ENCODE measurements at places on chromosomes 16 and 17.
A peak's percentile ranks its signal among the peaks of the same experiment; 100 is the strongest.

DNA sequence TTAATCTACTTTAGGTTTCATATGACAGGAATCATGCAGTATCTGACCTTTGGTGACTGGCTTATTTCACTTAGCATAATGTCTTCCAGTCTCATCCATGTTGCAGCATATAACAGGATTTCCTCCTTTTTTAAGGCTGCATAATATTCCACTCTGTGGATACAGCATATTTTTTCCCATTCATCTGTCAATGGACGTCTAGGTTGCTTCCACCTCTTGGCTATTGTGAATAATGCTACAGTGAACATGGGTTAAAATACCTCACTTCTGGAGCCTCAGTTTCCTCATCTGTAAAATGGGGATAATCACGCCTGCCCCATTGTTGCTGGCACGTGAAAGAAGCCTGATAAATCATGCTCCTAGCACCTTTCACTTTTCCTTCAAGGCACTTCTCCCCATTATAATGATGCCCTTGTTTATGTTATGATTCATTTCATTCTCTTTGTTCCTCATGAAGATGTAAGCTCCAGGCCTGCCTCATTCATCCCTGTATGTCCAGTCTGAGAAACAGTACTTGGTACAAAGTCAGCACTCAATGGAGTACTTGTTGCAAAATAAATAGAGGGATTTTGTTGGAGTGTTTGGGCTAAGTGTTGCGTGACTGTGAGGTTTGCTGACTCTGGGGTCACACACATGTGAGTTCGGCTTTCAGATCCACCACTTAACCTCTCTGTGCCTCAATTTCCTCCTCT, 59.6 kb downstream of the ABAT start:
- no peak for DNase-seq

DNA sequence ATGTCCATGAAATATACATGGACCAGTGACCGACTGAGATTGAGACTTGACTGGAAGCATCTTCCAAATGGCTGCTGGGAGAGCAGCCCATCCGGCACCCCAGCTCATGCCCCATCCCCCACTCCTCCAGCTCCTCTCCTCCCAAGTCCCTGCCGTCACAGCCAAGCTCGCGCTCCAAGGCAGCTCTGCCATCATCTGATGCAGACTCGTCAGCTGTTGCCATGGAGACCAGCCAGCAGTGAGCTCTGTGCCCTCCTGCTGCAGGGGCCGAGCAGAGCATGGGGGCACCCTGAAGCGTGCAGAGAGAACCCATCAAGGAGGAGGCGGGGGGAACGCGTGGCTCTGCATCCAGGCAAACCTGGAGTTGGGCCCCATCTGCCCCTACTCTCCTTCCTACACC, 74.5 kb upstream of the TNRC6C start:
- DNase-seq, result peak; percentile 70

DNA sequence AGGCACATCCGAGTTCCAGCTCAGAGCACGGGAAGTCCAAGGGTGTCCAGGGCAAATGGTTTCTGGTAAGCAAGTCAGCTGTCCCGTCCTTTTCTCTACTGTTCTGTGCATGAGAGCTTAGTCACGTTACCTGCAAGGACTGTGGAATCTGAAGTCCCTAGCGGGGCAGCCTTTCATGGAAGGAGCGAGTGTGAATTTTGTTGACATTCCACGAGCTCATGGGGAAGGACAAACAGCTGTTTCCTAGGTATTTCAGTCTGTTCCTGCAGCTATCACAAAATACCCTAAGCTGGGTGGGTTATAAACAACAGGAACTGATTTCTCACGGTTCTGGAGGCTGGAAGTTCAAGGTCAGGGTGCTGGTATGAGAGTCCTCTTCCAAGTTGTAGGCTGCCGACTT, 109.2 kb downstream of the SDR42E1 start:
- DNase-seq, result no peak

GRCh38 chr17:66858226-66859083, 23.5 kb downstream of the CACNG5 start:
- no peak for DNase-seq

DNA sequence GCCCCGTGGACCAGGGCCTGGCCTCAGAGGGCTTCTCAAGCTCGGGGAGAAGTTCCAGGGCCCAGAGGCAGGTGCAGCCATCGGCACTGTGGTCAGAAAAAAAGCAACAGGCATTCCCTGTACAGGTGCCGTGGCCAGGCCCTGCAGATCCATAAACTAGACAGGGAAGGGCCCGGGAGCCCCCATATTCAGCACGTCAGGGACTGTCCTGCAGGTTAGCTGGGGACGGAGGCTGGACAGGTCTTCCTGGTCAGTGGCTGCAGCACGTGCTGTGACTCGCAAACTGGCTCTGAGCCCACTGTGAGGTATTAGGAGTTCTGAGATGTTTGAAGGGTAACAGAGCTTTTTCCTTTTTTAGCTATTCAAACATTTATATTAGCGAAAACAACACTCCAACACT, 15.0 kb upstream of the C16orf95 start:
- DNase-seq, result no peak

GRCh38 chr17:68698746-68699145, 97.6 kb upstream of the FAM20A start:
- DNase-seq, result peak; percentile 84

DNA sequence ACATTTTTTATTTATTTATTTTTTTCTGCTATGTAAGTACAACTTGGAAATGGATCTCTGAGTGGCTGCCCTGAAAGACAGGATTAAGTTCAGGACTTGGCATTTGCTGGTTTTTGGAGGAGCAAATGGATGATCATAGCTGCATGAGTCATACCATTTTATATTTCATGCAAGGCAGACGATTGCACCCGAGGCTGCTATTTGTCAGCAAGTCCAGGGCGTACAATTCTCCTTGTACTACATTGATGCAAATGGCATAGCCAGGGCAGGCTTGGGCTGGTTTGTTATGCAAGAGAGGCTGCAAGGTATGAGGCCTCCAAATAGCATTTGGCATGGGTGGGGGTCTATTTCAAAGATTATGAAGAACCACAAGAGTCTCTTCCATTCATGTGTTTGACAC, 81.2 kb upstream of the CACNG3 start:
- DNase-seq, result no peak

GRCh38 chr17:33989361-33990148, 265.5 kb upstream of the CCL2 start:
- DNase-seq, result peak; percentile 99

- DNase-seq, result peak; percentile 59
Observed at GRCh38 chr17:47733047-47733673, at the start of gene TBX21. TBX21 (plus strand) TSS chr17:47733236; CDS start chr17:47733455, 219 bp downstream.

- no peak for DNase-seq
Observed at GRCh38 chr17:72683506-72684404, 408.7 kb downstream of the SLC39A11 start.

DNA sequence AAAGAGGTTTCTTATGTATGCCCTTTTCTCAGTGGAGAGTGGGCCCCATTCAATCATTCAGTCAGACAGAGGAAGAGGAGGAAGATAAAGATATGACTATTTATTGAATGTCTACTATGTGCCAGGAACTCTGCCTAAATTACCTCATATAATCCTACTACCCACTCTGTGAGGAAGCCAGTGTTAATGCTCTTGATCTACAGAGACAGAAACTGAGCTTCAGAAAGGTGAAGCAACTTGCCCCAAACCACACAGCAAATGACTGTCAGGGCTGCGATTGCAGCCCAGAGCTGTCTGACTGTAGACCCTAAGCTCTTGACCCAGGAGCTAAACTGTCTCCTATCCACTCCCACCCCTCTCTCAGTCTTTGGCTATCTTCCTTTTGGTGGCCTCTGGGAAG, 8.4 kb downstream of the SRCIN1 start:
- no peak for DNase-seq

GRCh38 chr17:67548693-67549092, 169.0 kb upstream of the NOL11 start:
- DNase-seq, result no peak

DNA sequence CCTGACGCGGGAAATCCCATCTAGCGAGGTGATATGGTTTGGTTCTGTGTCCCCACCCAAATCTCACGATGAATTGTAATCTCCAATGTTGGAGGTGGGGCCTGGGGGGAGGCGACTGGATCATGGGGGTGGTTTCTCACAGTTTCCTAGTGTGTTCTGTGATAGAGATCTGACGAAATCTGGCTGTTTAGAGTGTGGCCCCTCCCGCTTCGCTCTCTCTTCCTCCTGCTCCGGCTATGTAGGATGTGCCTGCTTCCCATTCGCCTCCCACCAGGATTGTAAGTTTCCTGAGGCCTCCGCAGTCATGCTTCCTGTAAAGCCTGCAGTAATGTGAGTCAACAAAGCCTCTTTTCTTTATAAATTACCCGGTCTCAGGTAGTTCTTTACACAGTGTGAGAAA, 31.6 kb downstream of the IFT140 start:
- DNase-seq, result no peak

GRCh38 chr17:67712375-67712774, 5.4 kb upstream of the NOL11 start:
- no peak for DNase-seq

GRCh38 chr16:57630407-57630797, 2.0 kb downstream of the ADGRG1 start:
- no peak for DNase-seq

DNA sequence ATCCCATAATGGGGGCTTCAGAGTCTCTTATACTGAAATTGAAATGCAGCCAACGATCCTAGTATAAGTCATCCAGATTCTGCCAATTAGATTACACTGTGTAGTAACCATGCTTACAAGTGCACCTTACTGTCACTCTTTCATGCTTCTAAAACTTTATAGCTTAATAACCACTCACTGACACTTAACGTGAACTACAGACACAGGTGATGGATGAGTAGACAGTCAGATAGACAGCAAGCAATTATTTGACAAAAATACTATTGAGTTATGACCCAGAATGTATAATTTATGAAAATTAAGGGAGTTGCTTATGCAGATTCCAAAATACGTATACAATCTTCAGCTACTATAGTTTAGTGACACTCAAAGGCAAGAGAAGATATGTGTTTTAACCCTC, 6.3 kb downstream of the CDH8 start:
- DNase-seq, result no peak

DNA sequence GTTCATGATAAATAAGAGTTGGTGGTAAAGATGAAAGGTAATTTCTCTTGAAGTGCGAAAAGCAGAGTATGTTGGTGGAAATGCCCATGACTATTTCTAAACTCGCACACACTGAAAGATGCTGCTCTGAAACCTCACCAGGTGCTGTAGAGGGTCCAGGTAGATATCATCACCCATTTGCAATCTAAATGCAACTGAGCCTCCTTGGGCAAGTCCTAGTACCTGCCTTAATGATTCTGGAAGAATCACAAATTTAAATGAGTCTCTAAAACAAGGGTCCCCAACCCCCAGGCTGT, 5.9 kb upstream of the MMD start:
- DNase-seq, result no peak

- DNase-seq, result no peak
Observed at GRCh38 chr17:153851-154250, 16.5 kb downstream of the SCGB1C2 start.

DNA sequence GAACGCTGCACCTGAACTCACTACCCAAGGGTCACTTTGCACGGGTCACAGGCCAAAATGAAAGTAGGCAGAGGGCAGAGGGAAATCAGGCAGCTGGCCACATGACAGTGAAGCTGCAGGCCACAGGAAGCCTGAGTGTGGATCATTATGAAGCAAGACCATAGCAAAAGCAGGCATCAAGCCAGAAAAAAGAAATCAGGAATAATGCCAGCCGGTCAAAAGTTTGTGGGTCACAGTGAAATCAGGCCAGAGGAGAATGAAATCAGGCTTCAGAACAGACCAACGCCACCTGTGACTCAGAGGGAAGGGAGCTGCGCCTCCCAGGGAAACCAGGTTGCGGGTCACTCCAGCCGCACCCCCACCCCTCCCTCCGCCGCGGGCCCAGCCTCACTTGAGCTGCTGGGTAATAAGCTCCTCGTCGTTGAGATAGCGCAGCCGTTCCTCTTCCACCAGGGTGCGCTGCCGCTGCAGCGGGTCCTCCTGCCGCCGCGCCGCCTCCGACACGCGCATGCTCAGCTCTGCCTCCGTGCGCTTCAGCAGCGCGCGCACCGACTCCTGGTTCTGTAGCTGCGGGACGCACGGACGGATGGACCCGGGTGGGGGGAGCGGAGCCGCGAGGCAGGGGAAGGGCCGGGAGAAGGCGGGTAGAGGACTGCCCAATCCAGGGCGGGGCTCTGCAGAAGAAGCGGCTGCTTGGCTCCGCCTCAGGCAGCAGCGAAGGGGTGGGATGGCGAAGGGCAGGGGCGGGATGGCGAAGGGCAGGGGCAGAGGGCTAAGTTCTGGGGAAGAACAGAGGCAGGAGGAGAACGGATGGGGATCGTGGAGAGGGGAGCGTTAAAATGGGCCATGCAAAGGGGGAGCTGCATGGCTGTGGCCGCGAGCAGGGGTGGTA, 47.7 kb downstream of the SRCIN1 start:
- peak; percentile 90 for DNase-seq

GRCh38 chr16:29644338-29644857, 18.6 kb upstream of the SPN start:
- DNase-seq, result no peak

GRCh38 chr16:30644334-30644830, 6.4 kb upstream of the PRR14 start:
- DNase-seq, result no peak

DNA sequence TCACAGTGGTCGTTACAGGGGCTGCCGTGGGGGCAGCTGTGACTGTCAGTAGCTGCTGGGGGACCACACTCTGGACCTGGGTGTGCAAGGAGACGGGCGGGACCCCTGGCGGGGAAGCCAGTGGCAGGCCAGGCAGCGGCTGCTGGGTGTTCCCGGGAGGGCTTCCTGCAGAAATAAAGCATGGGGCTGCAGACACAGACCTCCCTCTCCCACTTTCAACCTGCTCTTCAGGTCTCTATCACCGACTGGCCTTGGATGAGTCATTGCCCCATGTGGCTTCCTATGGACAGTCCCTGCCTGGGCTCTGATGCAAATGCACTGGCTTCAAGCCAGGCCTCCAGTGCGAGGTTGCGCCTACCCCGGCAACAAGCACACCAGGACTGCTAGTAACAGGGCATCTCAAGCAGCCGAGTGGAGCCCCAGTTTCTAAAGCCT, 17.2 kb downstream of the SREBF1 start:
- DNase-seq, result peak; percentile 92

GRCh38 chr17:10871914-10872313, 34.0 kb upstream of the PIRT start:
- peak; percentile 9 for DNase-seq

GRCh38 chr17:60406887-60407286, 15.0 kb upstream of the USP32 start:
- no peak for DNase-seq

DNA sequence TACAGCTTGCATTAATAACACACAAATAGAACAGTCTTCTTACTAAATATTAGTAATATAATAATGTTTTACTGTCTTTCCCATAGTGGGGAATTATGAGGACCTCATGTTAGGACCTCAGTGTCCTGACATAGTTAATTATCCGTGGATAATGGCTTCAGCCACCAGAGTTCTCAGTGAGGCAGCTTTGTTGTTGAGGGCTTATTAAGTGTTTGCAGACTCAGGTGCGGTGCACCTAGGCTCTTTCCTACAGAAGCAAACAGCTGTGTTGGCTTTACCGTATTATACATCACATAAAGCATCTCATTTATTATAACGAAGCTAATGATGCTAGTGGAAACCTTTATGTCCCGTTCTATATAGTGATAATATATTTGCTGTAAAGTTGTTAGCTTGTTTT, 246.7 kb downstream of the FTO start:
- no peak for DNase-seq
